Cortex of kidney (tissue), 1 donor: ENCODE measurements at places on chromosomes 13 and 19.

GRCh38 chr19:30148039-30148790 lies 206.2 kb downstream of the URI1 start:
- no peak for DNase-seq

- DNase-seq: no peak
Observed at GRCh38 chr13:46265292-46265691, 53.6 kb downstream of the LRRC63 start.

- no peak for DNase-seq
Observed at GRCh38 chr13:100796463-100796862, 121.9 kb upstream of the TMTC4 start.

- no peak for DNase-seq
Observed at GRCh38 chr19:13104360-13104847, 1.7 kb upstream of the LYL1 start.

GRCh38 chr13:95624020-95624419 lies 20.5 kb downstream of the DZIP1 start:
- DNase-seq: no peak

DNA sequence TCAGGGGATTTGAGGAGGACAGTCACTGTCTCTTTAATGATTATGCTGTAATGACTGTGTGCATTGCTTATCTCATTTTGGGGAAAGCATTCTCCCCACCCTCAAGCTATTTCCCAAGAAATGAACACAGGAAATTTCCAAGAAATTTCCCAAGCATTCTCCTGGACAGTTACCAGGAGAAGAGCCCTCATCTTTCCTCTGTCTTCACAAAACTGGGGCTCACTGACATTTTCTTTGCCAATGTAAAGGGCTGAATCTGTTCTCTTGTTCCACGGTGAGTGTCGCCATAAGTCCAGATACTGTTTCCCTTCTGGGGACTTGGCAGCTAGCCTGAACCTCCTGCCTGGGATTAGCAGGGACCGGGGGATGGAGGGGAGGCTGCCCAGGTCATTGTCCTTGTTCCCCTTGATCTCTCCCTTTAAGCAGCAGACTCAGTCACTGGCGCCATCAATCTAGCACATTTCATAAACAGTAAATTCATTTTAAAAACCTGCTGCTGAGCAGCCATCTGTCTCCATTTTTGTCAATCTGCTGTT lies 172.8 kb downstream of the DNAJC15 start:
- DNase-seq: no peak

GRCh38 chr19:4049432-4049831 lies 17.3 kb downstream of the ZBTB7A start:
- no peak for DNase-seq

DNA sequence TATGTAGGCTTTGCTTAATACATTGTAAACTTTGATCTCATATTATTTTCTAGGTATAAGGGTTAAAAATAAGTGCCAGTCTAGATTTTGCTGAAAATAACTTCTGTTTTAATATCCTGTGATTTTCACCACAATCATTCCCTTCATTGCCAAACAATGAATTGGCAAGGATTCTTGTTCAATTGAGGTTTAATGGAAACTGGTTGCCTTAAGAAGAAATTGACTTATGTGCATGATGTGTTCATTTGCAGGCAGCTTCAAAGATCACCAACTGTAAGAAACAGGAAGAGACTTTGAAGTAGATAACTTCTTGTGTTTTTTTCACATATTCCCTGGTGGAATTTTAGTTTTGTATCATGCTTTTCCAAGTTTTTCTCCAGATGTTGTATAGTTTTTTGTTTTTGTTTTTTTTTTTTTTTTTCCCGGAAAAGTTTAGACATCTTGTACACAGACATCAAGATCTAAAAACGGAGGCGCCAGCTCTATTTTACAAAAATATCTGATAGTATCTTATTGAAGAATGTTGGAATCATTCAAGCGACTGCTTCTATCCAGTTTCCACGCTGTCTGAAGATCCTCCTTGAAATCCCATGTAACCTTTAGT lies 108.3 kb downstream of the POSTN start:
- DNase-seq: no peak

- DNase-seq: no peak
Observed at GRCh38 chr13:34583181-34583580, 358.9 kb upstream of the NBEA start.

DNA sequence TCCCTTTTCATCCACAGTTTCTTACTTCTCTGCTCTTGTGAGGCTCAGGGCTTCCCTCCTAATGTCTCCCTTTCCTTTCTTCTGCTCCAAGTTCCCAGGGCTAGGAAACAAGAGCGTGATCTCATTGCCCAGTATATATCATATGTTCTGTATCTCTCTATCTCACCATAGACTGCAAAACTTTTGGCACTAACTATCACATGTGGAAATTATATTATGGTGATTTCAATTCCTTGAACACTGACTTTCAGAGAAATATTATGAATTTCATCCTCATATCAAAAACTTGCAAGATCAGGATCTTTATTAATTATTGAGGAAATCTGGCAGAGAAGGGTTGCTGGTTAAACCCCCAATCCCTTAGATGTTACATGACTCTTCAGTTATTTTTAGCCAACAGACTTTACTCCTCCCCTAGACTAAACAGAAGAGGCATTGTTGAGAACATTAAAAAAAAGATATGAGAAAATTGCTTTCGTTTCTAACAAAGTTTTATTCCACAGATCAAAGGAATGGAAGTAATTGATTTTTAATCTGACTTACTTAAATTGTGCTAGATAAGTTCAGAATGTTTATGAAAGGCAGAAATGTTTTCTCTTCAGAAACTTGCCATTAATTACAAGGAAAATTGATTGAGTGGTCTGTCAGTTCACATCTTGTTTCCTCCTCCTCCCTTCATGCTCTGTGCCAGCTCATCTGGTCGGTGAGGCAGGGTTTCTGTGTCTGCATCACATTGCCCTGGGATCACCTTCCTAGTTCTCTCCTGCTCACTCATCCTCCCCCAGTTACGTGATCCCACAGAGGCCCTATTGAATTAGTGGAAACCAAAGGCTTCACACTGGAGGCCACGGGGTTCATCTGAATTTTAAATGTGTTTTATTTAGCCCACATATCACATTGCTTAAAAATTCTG lies 378.5 kb downstream of the LMO7 start:
- no peak for DNase-seq
